ENCODE measurements at places on chromosomes 4 and X.
A peak's percentile ranks its signal among the peaks of the same experiment; 100 is the strongest.

DNA sequence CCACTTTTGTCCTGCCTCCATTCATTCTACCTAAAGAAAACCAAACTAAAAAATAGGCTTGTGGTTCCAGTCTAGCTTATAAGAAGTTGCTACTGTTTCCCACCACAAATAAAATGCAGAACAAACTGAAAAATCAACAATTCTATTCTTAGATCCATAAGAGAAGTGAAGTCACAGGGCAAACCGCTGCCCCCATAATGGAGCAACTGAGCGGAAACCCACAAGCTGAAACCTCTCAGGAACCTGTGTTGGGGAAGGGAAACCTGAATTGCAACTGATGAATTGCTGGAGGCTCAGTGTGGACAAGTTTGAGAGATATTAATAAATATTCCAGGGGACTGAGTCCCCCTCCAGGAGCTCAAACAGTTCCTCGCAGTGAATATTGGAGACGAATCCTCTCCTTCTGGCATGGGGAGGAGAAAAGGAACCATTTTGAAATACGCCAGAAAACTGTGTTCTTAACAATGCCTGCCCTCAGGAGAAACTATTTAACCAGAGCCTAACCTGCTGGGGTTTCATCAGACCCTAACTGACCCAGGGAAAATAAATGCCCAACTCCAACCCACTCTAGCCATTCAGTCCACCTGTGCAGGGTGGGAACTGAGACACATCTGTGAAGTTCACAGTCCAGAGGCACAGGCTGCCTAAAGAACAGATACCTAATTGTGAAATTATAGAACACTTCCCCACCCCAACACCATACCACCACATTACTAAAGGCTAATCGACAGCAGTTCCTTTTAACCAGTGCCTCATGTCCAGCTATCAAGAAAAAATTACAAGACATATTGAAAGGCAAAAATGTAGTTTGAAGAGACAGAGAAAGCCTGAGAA, 22.8 kb upstream of the SH3RF1 start:
- DNase-seq = no peak

DNA sequence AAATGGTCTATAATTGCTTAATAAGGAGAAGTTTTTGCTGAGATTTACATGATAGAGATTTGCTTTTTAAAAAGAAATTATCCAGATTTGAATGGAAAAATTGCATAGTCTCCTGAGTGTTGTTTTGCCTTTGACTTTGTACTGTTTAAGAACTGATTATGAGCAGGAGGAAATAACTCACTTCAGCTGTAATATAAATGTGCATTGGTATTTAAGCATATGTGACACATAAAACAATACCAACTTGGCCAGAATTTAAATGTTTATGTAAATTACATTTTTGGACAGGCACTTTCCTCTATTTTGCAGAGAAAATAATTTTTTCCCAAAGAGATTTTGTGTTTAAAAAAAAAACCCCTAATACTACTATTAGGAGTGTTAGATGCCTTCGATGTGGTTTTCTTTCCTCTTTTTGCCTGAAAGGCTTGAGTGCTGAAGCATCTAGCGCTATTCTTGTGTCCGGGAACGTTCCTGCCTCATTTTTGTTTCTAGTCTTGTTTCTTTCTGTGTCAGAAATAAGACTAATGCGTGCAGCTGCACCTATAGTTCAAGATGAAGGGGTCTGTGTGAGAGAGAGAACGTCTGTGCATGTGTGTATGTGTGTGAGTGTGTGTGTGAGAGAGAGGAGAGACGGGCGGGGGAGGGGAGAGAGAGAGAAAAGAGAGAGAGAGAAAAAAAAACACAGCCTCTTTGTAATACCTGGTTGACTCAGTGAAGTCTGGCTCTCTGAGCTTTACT, 60.8 kb downstream of the TBL1X start:
- DNase-seq = no peak

- no peak for DNase-seq
Measured at GRCh38 chrX:109858602-109859341, 125.7 kb upstream of the ACSL4 start.

DNA sequence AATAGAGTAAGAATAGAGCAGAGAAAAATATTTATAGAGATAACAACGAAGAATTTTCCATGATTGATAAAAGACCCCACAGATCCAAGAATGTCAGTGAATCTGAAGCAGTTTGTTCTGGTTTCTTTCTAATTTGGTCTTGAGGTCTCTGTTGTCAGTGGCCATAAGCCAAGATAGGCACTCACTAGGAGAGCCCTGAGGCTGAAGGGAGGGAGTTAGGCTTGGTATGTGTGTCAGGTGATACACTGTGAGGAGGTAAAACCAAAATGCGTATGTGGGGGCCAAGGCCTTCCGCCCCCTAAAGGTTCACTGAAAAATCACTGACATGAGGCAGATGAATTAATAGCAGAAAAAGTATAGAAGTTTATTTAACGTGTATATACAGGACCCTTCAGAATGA, 382.3 kb upstream of the HTR2C start:
- no peak for DNase-seq

DNA sequence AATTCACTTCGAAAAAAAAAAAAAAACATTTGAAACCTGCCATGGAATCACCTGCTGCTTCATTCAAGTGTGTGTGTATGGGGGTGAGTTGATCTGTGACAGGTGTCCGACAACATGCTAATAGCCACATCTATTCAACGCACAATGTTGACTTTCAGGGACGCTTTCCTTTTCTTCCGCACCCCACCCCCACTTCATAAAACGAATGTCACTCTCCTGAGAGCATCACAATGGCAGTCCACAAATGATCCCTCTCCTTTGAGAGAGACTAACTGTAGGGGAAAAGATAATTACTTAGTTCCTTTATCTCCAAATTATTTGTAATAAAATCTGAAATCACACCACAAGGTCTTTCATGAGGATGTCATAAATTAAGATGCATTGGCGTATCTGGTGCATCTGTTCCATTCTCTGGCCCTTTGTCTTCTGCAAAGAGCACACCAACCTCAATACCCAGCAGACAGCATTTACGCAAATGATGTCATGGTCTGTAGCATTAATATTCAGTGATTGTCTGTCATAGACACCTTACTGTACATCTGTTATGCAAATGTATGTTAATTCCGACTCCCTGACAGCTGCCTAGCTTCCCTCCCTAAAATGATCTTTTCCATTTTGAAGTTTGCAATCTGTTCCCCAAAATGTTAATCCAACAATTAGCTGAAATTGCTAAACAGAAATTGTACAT, 640.0 kb upstream of the BOD1L1 start:
- DNase-seq = no peak

GRCh38 chr4:138655286-138655685, 360.3 kb upstream of the NOCT start:
- DNase-seq = no peak

DNA sequence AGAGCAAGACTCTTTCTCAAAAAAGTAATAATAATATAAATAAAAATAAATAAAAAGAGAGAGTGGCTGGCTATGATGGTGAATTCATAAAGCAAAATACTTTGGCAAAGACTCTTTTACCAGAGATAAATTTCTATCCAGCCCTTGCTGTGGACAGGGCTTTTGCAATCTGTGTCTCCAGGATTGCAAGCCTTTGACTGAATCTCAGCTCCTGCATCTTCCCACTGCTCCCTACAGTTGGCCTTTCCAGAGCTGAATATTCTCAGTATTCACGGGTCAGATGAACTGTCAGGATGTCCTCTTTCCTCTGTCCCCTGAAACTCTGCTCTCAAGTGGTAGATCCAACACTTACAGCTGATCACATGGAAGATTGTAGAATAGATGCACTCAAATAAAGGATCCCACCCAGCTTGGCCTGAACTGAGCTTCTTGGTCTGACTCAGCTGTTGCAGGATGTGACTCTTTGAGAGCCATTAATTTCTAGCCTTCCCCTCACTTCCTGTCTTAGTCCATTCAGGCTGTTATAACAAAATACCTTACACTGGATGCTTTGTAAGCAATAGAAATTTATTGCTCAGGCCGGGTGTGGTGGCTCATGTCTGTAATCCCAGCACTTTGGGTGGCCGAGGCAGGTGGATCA, 123.4 kb upstream of the GUCY1A1 start:
- peak; percentile 36 for DNase-seq

DNA sequence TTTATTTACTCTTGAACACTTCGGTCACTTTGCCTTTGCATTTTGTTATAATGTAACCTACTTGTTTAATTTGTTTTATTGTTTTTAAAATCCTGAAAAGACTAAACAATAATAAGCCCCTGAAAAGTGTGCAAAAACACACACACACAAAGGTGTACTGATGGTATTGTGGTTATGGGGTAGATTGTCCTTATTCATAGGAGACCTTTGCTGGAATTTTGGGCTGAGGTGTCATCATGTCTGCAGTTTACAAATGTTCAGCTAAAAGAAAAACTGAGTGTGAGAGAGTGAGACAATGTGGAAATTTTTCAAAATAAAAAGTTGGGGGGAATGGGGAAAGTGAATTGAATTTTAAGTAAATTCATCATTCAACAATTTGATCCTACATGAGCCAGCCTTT, 174.9 kb downstream of the QDPR start:
- DNase-seq = no peak

GRCh38 chr4:81256059-81256970, 41.3 kb upstream of the PRKG2 start:
- DNase-seq = peak; percentile 52

DNA sequence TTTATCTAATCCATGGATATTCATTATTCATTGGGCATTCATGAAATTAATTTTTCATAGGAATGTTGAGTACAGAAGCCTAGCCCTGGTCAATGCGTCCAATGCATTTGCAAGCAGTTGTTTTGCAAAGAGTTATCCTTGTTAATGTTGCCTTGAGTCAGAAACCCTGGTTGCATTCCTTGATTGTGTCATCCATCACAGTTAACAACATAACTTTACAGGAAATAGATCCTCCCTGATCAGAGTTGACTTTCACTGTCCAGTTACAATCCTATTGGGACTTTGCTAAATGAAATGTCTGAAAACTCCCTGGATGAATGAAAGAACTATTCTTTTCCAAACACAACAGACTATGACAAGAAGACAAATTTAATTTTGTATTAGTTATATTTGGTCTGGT, 924.3 kb upstream of the SLIT2 start:
- DNase-seq = peak; percentile 13

DNA sequence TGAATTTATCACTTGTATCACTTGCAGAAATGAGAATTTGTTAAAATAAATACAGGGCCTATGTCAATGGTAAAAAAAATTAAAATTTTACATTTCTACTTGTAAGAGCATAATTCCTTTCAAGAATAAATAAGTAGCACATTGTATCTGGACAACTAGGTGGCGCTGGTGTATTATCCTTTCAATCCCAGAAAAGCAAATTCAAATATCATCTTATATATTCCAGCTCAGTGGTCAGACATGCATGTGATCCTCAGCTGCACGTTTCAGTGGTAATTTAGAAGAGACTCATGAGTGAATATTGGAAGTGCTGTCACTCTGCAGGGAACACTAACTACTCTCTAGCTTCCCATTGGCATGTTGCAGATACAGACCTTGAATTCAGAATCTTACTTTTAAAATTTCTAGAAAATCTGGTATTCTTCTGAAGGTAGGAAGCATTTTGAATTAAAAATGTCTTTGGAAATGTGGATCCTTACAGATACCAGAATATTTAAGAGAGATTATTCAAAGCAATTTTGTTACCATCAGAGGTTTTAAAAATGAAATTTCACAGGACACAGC, 1414.7 kb upstream of the TENM3 start:
- DNase-seq = peak; percentile 62

DNA sequence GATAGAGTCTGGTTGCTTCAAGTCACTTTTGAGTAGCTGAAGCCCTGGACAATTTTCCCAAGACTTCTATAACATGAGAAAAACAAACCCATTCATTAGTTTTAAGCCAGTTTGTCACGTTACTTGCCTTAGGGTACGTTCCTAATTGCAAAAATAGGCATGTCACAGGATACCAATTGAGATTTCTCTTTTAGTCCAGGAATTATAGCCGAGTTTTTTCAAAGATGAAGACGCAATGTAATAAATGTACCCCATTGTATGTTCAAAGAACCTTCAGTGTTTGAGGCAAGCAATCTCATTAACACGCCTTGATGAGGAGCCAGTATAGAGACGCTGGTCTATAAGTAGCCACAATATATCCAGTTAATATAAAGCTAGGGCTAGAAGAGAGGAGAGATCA, 534.2 kb downstream of the INPP4B start:
- no peak for DNase-seq

- no peak for DNase-seq
Measured at GRCh38 chr4:139493176-139493575, 39.3 kb downstream of the RAB33B start.

DNA sequence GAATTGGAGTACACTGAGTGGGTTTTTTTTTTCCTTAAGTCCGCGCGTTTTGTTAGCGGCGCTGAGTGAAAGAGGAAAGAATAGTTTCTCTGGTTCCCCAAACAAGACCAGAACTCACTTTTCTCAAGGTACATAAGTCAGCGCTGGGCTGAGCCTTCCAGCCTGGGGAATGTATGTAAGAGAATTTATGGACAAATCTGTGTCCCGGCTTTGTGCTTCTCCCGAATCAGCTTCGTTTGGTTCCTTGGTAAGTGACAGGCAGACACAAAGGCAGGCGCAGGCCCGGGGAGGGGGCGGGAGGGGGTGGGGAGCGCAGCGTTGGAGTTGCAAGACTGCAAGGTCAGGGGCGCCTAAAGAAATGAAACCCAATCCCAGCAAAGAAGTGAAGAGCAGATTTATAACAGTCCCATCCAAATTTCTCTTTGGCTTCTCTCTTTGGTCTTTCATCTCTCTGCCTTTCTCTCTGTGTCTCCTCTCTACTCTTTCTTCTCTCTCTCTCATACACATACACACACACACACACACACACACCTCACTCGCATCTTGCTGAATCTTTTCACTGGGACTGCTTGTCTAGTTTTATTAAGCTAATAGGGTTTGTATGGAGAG, 981 bp downstream of the TET2 start:
- peak; percentile 47 for DNase-seq

DNA sequence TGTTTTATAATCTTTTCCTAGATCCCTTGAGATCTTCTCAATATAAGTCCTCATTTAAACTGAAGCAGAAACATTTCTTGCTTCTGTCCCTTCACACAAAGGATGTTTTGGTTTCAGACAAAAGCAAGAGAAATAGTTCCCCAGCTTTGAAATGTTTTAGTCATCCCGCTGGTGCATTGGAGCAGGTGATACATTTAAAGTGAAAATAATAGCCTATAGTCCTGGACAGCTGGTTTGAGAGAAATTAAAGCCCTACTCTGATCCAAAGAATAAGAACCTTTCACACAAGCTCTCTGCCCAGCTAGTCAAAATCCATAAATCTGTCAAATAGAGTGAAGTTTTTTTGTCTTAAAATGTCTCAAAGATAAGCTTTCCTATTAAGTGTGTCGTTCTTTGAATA, 79.4 kb downstream of the LUZP4 start:
- DNase-seq = no peak

GRCh38 chr4:13988353-13989305, 361.1 kb upstream of the BOD1L1 start:
- peak; percentile 78 for DNase-seq

DNA sequence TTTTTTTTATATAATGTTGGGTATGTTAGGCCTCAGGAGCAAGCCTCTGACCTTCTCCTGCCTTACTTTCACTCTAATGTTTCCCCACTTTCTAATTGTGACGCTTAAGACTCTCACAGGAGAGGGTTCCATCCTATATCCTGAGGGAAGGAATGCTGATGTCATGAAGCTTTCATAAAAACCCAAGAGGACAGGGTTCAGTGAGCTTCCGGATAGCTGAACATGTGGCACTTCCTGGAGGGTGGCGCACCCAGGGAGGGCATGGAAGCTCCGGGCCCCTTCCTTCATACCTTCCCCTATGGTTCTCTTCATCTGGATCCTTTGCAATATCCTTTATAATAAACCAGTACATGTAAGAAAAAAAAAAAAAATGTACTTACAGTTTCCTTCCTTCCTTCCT, 48.0 kb upstream of the TMPRSS11E start:
- DNase-seq = no peak
